Frontal cortex (tissue), 4 donors: ENCODE measurements at places on chromosomes 4 and X.

- DNase-seq, result no peak
Observed at GRCh38 chr4:102612824-102613366, 111.7 kb downstream of the NFKB1 start.

GRCh38 chr4:41281038-41281634, 24.4 kb downstream of the UCHL1 start:
- peak; percentile 65 for DNase-seq

DNA sequence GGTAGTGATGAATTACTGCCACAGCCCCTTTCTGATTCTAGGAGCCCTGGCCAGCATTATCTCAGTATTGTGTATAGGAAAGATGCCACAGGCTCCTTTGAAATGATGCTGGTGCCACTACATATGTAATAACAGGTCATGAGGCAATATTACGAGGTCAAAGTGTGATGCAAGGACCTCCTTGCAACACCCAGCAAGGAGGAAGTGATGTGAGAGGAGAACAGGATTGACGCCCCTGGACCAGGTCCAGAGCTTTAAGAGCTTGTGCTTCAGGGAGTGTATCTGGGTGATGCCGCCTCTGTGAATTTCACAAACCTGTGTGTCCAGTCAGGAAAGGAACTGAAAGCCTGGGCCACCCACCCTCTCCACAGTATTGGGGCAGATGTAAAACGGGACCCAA, 261.8 kb downstream of the MID1IP1 start:
- DNase-seq, result no peak

DNA sequence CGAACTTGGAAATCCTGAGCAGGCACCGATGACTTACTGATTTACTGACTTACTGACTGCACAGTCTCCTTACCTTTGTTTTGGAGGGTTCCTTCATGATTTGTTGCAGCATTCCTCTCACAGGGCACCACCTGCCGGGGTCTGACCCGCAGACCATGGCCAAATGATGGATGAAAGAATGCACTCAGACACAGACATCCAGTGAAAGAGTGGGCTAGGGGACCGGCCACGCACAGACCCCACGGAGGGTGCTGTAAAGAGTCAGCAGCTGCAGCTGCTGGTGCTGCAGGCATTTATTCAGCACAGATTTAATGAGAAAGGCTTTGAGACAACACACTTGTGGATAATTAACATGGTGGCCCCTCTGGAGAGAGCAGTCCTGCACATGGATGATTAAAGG, 3.4 kb downstream of the MAGEB5 start:
- DNase-seq, result no peak

- DNase-seq, result no peak
Observed at GRCh38 chr4:159015841-159016240, 87.0 kb upstream of the RAPGEF2 start.

GRCh38 chrX:38277802-38278201, 49.5 kb downstream of the RPGR start:
- no peak for DNase-seq

- no peak for DNase-seq
Observed at GRCh38 chrX:118614150-118614549, 113.3 kb upstream of the IL13RA1 start.

DNA sequence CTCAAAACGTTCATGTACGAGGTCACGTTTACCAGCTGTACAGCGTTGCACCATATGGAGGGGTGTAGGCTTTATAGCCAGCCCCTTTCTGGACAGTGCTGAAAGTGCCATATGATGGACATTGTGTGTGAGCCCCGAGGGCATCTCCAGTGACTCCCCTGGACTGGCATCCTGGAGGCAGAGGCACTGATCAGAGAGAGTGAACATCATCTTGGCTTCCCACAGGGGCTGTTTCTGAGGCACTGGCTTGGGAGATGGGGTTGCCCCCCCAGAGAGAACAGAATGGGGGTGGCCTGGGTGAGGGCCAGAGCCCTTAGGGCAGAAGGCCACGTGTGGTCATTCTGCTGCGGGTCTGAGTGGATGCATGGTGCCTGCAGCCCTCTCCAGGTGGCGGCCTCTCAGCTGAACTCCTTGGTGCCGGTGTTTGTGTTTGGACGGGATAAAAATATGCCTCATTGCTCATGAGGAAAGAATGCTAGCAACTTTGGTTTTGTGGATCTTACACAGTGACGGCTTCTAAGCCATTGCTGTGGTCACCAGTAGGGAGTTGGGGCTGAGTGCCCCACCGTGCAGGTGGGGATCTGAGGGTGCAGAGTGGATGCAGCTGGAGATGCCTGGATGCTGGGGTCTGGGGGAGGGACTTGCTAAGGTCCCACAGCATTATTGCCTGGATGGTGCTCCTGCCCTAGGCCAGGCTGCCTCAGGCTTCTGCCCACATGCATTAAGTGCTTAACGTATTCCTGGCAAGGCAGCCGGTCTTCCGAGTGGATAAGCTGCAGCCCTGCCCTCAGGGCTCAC, 3.4 kb downstream of the WFS1 start:
- no peak for DNase-seq

DNA sequence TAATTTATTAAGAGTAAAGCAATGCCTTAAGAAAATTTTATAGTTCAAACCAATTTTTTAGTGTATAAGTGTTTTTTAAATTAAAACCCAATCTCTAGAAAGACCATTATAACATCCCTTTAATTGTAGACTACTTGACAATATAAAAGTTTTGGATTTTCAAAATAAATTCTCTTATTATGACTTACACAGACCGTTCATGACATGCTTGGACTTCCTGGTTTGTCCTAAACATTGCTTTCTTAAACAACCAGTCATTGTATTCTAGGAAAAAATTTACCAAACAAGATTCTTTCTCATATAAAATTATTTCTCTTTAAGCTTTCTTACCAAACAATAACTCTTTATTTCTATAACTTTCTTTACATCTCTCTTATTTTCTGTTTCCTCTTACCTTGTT, 49.0 kb upstream of the CXorf51A start:
- DNase-seq, result no peak

- DNase-seq, result no peak
Observed at GRCh38 chr4:7197910-7198309, 5.6 kb downstream of the SORCS2 start.

- no peak for DNase-seq
Observed at GRCh38 chr4:38671592-38671940, 7.6 kb downstream of the KLF3 start.
